ENCODE measurements at places on chromosomes 6 and 20. TPM values are rescaled to one million over a fixed set of nuclear protein-coding genes. Genes with fewer than 3 reads are reported as not detected.

Gene DNAH8
- total RNA-seq, result 0.05 TPM

Gene SLC12A5
- total RNA-seq, result not detected

DNA sequence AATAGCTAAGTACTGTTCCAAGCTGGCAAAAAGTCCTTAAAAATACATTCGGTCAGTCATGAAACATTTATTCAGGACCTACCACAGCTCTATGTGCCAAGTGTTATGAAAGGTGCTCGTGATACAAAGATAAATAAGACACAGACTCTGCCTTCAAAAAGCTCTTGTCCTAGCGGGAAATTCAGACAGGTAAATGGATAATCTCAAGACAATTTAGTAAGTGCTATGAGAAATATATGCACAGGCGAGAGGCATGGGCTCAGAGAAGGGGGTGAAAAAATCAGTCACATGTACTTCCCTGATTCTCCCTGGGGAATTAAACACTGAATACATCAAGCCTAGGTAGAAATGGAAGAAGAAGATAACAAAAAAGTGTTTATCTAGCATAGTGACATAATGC is 49.8 kb upstream of the HEY2 start:
- DNase-seq, result no peak

- DNase-seq, result no peak
These were observed 203.1 kb downstream of the UBE3D start for GRCh38 chr6:82862543-82862942.

GRCh38 chr6:110493253-110493800 is 16.9 kb upstream of the SLC22A16 start:
- DNase-seq, result no peak

GRCh38 chr6:13992417-13993055 is 67.8 kb downstream of the RNF182 start:
- DNase-seq, result no peak

GRCh38 chr6:113598786-113599185 is 258.4 kb upstream of the MARCKS start:
- no peak for DNase-seq

DNA sequence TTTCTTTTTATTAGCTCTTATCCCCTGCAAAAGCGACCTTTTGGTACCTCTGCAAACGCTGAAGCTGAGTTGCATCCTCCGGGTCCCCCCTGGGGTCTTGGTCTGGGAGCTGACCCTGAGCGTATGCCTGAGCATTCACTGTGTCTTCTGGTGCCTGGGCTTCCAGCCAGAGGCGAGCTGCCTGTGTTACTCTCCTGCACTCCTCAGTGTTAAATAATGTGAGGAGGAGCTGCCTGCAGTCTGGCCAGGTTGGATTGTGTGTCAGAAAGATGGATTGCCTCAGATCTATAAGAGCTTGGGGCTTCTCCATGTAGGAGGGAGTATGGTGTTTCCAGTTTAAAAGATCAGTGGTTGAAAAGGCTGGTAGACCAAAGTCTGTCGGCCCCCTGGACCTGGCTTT is 8.7 kb upstream of the GMPR start:
- no peak for DNase-seq

GRCh38 chr6:168919470-168920179 is 334.0 kb downstream of the THBS2 start:
- DNase-seq, result no peak

All from T-helper 17 cell (primary cell).